Activated CD4-positive, alpha-beta T cell treated with anti-CD3 and anti-CD28 coated beads, Interleukin-2, amount 10 ng/mL, durations not matched to agents 24 days and 14 days (primary cell): ENCODE measurements at places on chromosomes 5 and 9. TPM values are rescaled to one million over a fixed set of nuclear protein-coding genes. Genes with fewer than 3 reads are reported as not detected.

TNC gene
- total RNA-seq: 0.43 and 0.98 TPM in 2 replicates

PCDHGA10 gene
- 0.07 and 0.21 TPM in 2 replicates for total RNA-seq

KCNV2 gene
- not detected in 2 replicates for total RNA-seq

BTNL3 gene
- total RNA-seq: not detected in 2 replicates
